ENCODE measurements at places on chromosomes 1 and 21.

DNA sequence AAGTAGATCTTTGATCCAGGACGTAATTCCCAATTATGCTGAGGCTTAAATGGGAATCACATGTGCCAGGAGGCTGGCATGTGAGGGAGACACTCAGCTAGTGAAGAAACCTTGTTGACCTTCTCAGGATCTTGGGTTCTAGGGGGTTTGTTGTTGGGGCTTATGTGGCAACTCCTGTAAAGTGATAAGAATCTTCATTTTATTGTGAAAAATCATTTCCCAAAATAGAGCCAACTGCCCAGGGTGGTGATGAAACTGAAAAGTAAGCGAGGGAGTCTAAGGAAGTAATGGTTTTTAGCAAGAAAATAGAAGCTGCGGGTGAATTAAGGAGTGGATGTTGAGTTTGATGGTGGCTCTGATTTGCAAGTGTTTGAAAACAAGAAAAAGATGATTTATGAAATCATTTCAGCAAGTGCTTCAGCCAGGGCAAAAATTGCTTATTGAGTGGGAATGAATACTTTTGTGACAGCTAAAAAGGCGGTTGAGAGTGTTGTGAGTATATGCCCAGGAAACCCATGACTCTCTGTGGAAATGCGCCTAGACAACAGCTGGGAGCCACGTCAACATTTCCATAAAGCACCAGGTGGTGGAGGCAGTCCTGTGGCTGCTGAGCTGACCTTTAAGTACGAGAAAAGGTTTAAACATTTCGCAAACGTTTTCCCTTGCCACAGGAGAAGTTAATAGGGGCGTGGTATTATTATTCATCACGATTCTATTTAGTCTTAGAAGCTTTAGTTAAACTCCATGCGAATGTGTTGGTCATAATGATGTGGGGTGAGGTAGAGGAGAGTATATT is 102.7 kb downstream of the HMGB4 start:
- DNase-seq = peak; percentile 39

GRCh38 chr1:192707978-192708547 is 72.1 kb downstream of the RGS13 start:
- no peak for DNase-seq

GRCh38 chr1:1144122-1144842 is 28.4 kb upstream of the C1orf159 start:
- DNase-seq = no peak

- DNase-seq = no peak
Observed at GRCh38 chr1:165161130-165161529, 195.4 kb downstream of the LMX1A start.

DNA sequence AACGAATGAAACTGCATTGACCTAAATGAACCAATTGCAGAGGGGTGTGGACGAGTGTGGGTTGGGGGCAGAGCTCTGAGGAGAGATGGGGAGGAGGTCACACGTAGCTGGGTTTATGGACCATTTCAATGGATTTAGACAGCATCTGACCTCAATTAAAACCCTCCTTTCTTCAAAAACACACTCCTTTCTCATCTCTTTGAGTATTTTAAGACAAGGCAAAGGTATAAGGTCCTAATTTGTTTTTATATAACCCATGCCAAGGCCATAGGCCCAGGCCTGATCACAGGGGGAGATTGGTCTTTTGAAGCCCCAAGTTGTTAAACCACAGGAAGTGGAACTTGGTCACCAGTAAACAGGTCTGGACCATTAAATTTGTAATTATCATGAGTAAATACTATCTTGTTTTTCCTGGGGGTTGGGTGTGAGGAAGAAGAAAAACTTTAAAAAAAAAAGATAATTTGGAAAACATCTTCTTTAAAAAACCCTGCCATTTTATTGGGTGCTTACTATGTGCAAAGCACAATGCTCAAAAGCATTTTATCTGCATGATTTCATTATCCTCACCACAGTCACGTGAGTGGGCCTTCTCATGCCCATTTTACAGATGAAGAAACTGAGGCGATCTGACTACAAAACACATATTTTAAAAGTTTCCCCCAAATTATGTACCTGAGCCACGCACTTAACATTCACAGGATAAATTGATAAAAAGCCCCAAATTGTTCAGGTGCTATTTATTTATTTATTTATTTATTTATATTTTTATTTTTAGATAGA is 8.9 kb upstream of the INAVA start:
- DNase-seq = no peak

All from T1000 (cell line).